Tibial nerve (tissue), 4 donors: ENCODE measurements at places on chromosomes 16 and 17. TPM values are rescaled to one million over a fixed set of nuclear protein-coding genes. Genes with fewer than 3 reads are reported as not detected.

FBXW10 gene
- not detected for total RNA-seq

RPRML gene
- not detected for total RNA-seq

CSH1 gene
- not detected for total RNA-seq

LRRC36 gene
- 0.30 TPM for total RNA-seq

CASKIN2 gene
- total RNA-seq, result 54.0 TPM

DRC7 gene
- total RNA-seq, result 2.1 TPM

MYL11 gene
- total RNA-seq, result not detected

GINS2 gene
- total RNA-seq, result not detected

ATXN2L gene
- 57.6 TPM for total RNA-seq

CCDC78 gene
- 0.63 TPM for total RNA-seq

CD300LB gene
- not detected for total RNA-seq

DNA sequence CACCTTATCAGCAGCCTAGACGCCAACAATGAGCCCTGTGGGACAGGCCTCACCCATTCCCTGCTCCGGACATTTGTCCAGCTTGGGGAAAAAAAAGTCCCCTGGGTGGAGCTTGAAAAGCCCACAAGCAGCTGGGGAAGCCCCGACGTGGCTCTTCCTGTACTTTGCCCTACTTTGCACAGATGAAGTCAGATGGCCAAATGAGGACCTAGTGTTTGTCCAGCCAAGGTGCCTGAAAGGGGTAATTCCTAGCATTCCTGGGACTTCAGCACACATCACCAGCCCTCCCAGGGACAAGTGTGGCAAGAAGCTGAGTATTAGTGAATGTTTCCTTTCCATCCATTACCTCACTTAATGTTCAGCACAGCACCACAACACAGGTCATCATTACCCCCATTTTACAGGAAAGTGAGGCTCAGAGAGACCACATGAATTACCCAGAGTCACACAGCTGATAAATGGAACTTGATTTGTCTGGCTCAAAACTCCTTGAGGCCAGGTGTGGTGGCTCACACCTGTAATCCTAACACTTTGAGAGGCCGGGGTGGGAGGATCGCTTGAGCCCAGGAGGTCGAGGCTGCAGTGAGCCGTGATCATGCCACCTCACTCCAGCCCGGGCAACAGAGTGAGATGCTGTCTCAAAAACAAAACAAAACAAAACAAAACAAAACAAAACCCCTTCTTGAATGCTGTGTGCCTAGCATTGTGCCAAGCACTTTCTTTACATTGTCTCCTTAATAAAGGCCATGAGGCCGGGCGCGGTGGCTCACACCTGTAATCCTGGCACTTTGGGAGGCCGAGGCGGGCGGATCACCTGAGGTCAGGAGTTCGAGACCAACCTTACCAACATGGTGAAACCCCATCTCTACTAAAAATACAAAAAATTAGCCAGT lies 19.9 kb upstream of the PLLP start:
- no peak for DNase-seq

GRCh38 chr17:61981323-61981722 lies 53.5 kb upstream of the INTS2 start:
- DNase-seq, result no peak

GRCh38 chr16:79656553-79657115 lies 56.1 kb upstream of the MAF start:
- DNase-seq, result no peak

DNA sequence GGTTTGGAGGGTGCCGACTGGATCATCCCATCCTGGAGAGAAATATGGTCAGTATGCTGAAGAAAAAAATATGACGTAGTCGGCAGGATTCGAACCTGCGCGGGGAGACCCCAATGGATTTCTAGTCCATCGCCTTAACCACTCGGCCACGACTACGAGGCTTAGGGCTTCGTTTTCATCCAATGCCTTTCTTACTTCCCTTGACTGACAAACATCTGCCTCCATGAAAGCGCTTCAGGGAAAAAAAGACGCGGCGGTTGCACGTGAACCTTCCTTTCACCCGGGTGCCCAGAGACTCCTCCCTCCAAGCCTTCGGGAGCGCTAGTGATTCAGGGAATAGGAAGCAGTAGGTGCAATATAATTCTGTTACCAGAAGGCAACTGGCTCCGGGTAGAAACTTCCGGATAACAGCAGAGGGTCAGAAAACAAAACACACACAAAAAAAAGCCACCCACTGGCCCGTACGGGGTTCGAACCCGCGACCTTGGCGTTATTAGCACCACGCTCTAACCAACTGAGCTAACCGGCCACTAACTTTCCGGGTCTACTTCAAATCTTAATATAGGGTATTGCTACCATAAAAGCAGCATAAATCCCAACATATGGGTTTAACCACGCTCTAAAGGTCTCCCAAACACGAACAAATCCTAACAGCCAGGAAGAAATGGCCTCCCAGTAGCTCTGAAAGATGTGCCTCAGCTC lies 16.3 kb upstream of the AURKB start:
- peak; percentile 76 for DNase-seq

GRCh38 chr17:33091271-33091670 lies 99.6 kb downstream of the SPACA3 start:
- no peak for DNase-seq

DNA sequence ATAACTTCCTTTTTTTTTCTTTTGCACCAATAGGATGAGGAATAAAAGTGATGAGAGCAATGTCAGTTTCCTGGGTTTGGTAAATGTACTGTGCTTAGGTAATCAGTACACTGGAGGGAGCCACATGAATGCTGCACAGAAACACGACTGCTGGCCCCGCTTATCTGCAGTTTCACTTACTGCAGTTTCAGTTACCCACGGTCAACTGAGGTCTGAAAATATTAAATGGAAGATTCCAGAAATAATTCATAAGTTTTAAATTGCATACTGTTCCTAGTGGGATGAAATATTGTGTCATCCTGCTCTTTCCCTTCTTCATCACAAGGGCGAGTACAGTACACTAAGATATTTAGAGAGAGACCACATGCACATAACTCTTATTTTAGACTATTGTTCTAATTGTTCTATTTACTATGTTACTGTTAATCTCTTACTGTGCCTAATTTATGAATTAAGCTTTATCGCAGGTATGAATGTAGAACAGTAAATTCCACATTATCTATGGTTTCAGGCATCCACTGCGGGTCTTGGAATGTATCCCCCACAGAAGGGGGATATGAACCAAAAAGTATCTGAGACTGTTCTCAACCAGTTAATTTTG lies 6.4 kb upstream of the LGALS3BP start:
- DNase-seq, result no peak

DNA sequence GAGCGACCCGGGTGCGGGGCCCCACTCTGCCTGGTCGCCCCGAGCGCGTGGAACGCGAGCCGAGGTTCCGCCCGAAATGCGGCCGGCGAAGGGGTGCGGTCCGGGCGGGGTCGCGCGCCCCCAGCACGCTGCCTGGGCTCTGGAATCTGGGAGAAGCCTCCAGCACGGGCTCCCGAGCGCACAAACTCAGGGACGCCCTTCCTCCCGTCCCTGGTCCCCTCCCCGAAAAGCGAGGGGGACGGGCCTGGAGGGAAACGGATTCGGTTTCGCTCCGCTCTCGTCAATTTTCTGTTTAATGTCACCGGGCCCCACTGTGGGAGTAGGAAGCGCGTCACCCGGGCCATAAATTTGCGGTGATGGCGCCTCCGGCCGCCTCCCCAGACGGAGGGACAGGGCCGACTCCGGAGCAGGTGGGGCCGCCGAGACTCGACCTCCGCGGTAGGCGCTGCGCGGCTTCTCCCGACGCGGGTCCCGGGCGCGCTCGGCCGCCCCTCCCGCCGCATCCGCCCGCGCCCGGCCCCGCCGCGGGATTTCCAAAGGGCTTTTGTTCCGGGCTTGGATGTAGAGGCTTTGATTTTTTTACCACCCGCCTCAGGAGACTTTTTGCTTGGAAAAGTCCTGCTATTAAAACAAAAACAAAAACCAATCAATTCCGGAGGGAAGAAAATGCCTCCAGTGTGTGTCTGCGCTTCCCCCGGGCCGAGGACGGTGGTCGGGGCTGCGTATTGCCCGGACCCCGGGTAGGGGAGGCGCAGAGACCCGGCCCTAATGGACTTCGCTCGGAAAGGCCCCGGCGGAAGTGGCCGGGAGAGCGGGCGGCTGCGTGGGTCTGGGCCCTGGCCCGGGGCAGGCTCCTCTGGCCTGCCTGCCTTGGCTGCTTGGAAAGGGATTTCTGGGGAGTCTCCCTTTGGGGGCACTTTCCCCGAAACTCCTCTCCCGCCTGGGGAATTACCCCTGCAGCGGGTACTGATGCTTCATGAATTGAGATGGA lies 7.9 kb upstream of the BAHCC1 start:
- no peak for DNase-seq

- DNase-seq, result no peak
Measured at GRCh38 chr16:84794186-84794585, 25.6 kb upstream of the CRISPLD2 start.

DNA sequence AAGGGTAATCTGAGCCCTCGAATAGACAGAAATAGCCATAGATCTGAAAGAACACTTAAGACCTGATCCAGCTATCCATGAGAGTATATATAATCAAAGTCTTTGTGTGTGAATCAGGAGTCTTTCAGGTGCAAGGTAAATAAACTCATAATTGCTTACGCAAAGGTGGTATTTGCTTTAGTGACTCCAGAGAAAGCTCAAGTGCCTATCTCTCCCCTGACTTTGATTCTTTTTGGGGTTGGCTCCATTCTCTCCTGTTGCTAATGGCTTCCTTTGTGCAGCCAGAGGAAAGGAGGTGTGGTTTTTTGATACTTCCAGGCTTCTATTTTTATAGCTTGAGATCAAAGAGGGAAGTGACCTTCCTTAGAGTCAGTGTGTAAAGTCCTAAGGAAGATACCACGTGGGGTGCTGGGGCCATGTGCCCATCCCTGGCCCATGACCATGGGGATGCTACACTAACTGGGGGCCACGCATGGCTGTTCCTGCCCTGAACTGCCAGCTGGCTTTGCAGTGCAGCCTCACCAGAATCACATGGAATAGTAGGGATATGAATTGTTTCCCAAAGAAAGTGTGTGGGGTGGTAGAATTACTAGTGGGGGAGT lies 45.8 kb downstream of the TENT4B start:
- no peak for DNase-seq

GRCh38 chr17:31004160-31004559 lies 33.3 kb downstream of the RNF135 start:
- DNase-seq, result no peak

DNA sequence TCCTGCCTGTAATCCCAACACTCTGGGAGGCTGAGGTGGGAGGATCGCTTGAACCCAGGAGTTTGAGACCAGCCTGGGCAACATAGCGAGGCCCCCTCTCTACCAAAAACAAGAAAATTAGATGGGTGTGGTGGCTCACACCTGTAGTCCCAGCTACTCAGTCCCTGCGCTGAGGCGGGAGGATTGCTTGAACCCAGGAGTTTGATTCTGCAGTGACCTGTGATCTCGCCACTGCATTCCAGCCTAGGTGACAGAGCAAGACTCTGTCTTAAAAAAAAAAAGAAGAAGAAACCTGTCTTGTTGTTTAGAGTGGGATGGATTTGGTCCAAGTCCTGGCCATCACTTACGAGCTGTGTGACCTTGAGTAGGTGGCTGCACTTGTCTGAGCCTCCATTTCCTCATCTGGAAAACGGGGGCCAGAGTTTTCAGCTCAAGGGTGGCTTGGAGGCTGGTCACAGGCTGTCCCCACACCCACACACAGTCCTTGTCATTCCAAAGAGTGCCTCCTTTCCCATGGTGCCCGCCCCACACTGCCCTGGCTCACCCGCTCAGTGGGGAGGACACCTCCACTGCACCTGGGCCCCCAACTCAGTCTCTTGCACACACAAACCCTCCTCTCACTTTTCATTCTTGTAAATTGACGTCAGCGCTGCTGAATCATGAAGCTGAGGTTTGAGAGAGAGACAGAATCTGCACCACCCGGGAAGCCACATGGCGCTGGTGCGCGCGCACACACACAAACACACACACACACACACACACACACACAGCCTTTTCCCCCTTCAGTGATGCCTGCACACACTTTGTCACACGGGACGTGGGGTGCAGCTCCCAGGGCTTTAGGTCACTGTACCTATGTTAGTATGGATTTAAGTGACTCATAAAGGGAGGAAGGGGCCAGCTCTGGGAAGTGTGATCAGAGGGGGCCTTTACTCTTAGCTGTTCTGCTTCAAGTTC lies 4.2 kb downstream of the SOCS1 start:
- DNase-seq, result no peak

GRCh38 chr16:20415541-20415940 lies 6.2 kb downstream of the ACSM5 start:
- DNase-seq, result no peak

DNA sequence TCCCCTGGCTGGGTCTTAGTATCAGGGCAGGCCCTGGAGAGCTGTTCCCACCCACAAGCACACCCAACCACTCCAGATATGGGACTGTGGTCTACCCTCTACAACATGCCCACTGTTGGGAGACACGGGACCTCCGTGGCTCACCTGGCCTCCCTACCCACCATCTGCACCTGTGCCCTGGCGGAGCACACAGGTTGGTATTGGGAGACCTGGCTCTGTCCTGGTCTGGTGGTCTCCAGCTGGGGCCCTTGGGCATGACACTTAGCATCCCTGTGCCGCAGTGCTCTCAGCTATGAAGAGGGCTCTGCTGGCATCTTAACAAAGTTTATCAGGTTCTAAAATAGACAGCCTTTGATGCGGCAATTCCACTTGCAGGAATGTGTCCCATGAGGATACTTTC lies 5.8 kb downstream of the C16orf95 start:
- no peak for DNase-seq

- DNase-seq, result no peak
Measured at GRCh38 chr16:52470585-52470984, 76.4 kb downstream of the TOX3 start.

DNA sequence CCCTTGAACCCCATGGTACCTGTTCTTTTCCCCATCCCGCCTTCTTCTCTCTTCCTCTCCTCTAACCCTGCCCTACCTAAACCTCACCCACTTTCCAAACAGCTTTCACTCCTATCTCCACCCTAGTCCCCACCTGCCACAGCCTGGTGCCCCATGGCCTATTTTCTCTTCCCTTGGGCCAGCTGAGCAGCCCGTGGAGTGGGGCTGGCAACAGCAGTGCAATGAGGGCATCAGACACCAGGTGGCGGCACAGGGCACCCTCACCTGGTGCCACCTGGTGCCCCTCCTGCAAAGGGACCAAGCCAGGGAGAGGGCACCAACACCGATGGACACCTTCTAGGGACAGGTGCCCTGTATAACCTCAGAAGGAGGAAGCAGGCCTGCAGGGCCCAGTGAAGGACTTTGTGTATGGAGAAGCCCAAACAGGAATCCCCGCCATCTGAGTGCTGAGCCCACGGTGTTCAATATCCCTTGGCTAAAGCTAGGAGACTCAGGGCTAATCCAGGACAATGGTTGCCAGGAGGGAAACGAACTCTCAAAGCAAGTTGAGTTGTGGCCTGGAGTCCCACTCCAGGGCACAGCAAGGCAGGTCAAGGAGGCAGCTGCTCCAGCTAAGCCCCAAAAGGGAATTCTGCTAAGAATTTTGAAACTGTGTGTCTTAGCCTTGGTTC lies 4.0 kb upstream of the ABCC3 start:
- DNase-seq, result no peak

DNA sequence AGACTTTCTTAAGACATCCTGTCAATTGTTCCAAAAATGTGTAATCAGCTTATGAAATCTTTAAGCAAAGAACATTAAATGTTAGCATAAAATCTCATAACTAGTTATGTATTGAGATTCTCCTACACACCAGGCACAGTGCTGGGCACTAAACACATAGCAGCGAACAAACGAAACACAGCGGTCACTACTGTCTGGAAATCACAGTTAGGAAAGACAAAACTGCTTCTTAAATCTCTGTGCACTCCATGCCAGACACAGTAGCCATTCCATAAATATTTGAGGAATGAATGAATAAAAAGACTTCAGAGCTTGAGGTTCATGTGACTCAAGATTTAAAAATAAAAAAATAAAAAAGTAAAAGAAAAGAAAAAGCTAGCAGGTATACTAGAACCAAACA lies 20.1 kb downstream of the TOX3 start:
- no peak for DNase-seq
